ENCODE measurements at places on chromosomes 16 and 17.
A peak's percentile ranks its signal among the peaks of the same experiment; 100 is the strongest.

- no peaks in the 10 kb centered on the region for H3K27me3 ChIP-seq
- no peak for DNase-seq
- peaks cover 49% of the 10 kb centered on the region for H3K4me1 ChIP-seq
Observed at GRCh38 chr17:32912218-32912897, 15.6 kb upstream of the TMEM98 start.

GRCh38 chr17:17750881-17751280, 69.6 kb downstream of the RAI1 start:
- DNase-seq, result peak; percentile 33
- H3K36me3 ChIP-seq, result no peaks in the 10 kb centered on the region
- H3K27me3 ChIP-seq, result no peaks in the 10 kb centered on the region
- peaks cover 31% of the 10 kb centered on the region for H3K4me1 ChIP-seq

DNA sequence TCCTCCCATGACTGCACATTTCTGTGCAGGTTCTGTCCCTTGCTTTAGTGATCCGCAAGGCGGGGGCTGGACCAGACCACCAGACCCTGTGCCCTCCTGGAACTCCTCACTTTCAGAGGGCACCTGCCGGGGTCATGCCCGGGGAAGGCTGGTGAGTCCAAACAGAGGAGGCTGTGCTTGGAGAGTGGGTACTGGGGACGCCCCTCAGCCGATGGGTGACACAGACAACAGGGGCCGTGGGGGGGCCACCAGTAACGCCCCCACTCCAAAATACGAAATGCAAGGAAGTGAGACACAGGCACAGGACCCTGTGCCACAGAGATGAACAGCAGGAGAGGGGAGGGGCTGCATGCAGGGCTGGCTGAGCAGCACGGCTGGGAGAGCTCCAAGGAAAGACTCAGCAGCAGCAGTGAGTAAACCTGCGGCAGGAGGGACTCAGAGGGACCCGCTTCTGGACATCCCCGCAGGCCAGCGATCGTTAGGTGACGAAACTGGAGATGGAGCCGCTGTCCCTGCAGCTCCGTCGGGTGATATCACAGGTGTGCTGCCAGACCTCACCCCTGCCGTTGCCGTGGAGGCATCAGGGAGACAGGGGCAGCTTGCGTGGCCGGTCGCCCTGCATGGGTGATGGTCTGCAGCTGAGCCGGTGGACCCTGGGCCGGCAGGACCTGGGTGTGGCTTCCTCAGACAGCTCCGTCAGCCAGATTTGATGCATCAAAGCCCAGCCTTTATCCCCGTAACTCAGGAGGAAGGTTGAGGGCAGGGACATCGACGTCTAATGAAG, 71.2 kb upstream of the GNG13 start:
- H3K4me3 ChIP-seq, result no peak overlapping the region
- H3K27ac ChIP-seq, result no peak overlapping the region
- H3K36me3 ChIP-seq, result no peaks in the 10 kb centered on the region
- H3K4me1 ChIP-seq, result no peaks in the 10 kb centered on the region

DNA sequence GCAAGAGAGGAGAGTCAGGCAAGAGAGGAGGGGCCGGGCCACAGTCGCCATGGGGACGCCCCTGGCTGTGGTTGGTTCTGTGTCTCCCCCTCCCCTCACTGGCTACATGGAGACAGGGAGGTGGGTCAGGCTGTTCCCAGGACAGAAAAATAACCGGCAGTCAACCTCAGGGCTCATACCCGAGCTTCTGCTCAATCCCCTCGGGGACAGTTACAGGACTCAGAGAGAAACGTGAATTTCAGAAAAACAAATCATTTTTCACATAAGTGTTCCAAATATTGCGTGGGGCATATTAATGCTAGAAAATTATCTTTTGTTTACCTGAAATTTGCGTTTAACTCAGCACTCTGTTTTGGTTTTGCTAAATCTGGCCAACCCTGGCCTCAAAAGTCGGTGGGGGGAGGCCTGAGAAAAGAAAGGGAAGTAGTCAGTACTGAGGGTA, 22.2 kb upstream of the CPSF4L start:
- no peak for DNase-seq
- H3K27ac ChIP-seq, result no peak overlapping the region
- H3K27me3 ChIP-seq, result no peaks in the 10 kb centered on the region
- no peaks in the 10 kb centered on the region for H3K4me1 ChIP-seq

- peaks cover 59% of the 10 kb centered on the region for H3K36me3 ChIP-seq
- H3K27ac ChIP-seq, result peak overlapping the region; percentile 84
- no peak overlapping the region for H3K4me3 ChIP-seq
- no peaks in the 10 kb centered on the region for H3K27me3 ChIP-seq
Observed at GRCh38 chr17:2064520-2064971, 9.6 kb downstream of the HIC1 start.

DNA sequence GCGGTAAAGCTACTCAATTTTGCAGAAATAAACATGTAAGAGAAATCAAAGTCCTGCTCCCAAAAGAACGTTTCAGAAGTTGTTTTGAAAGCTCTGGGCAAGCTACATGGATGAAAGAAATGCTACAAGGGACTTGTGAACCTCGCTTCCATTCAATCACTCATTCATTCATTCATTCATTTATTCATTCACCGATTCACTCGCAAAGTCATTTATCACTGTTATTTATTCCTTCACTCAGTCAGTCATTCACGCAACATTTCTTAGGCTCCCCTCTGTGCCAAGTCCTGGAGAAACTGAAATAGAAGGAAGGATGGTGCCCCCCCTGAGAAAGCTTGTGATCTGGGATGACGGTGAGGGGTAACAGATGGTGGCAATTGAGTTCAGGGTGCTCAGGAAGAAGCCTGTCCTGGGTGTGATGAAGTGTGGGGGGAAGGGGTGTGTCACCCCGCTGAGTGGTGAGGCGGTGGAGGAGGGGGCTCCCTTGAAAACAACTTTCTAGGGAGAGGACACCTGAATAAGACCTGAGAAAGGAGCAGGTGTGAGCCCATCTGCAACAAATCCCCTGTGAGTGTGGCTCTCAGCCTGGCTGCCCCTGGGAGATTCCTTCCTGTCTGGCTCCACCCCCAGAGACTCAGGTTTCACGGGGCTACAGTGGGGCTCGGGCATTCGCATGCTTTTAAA, 36.3 kb upstream of the PRSS54 start:
- peaks cover 7% of the 10 kb centered on the region for H3K27me3 ChIP-seq
- H3K4me1 ChIP-seq, result no peaks in the 10 kb centered on the region
- H3K27ac ChIP-seq, result no peak overlapping the region
- no peak overlapping the region for H3K4me3 ChIP-seq

GRCh38 chr17:57553991-57554825, 190.9 kb downstream of the CCDC182 start:
- no peak overlapping the region for H3K27ac ChIP-seq
- no peak overlapping the region for H3K4me3 ChIP-seq
- DNase-seq, result no peak
- H3K4me1 ChIP-seq, result no peaks in the 10 kb centered on the region
- H3K36me3 ChIP-seq, result no peaks in the 10 kb centered on the region
- no peaks in the 10 kb centered on the region for H3K27me3 ChIP-seq

DNA sequence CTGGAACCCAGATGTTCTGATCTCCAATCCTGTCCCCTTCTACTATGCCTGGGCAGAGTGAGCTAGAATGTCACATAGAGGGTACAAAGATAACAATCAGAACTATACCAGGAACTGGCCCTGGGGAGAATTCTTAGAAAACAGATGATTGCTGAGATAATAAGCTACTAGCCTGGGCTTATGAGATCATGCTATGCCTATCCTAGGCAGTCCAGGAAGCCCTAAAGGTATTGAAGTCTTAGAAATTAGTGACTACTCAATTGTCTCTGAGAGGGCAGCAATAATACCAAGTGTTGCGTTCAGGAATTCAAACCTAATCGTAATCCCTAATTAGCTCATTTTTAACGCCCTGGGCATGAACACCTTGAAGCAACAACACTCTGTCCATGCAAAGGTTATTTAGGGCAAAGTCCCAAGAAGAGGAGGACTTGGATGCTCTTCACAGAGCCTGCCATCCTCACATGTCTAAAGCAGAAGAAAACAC, 77.1 kb downstream of the MMD start:
- peaks cover 69% of the 10 kb centered on the region for H3K4me1 ChIP-seq
- H3K27ac ChIP-seq, result peak overlapping the region; percentile 88
- H3K36me3 ChIP-seq, result peaks cover 23% of the 10 kb centered on the region
- H3K4me3 ChIP-seq, result peak overlapping the region; percentile 69

GRCh38 chr16:77430787-77431585, 3.8 kb downstream of the ADAMTS18 start:
- DNase-seq, result no peak
- H3K36me3 ChIP-seq, result no peaks in the 10 kb centered on the region
- peaks cover 35% of the 10 kb centered on the region for H3K27me3 ChIP-seq
- no peak overlapping the region for H3K4me3 ChIP-seq
- no peak overlapping the region for H3K27ac ChIP-seq

DNA sequence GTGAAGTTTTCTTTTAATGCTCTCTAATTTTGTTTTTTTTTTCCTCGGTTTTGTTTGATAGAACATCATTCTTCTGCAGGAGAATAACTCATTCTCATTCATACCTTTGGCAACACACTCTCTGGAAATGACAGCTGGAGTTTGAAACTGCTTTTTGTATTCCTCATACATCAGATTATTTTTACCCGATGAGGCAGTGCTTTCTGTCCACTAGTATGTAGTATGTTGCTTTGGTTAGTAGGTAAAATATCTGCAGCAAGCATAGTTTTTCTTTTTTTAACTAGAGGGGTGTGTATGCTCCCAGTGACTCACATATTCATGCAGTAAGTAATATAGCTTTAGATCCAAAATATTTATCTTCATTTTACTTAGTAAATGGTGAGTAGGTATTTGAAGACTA, 6.4 kb downstream of the PRKCA start:
- H3K36me3 ChIP-seq, result peaks cover 63% of the 10 kb centered on the region
- H3K4me1 ChIP-seq, result peaks cover 78% of the 10 kb centered on the region
- no peak for DNase-seq
- H3K4me3 ChIP-seq, result peak overlapping the region; percentile 71
- H3K27ac ChIP-seq, result peak overlapping the region; percentile 21
- H3K27me3 ChIP-seq, result no peaks in the 10 kb centered on the region

- no peaks in the 10 kb centered on the region for H3K36me3 ChIP-seq
- H3K27me3 ChIP-seq, result no peaks in the 10 kb centered on the region
- no peak overlapping the region for H3K27ac ChIP-seq
- no peak for DNase-seq
- no peaks in the 10 kb centered on the region for H3K4me1 ChIP-seq
Observed at GRCh38 chr17:63511331-63511730, 11.8 kb upstream of the KCNH6 start.

GRCh38 chr16:70418274-70418992, 20.5 kb downstream of the ST3GAL2 start:
- DNase-seq, result no peak
- peak overlapping the region; percentile 32 for H3K4me3 ChIP-seq
- H3K4me1 ChIP-seq, result peaks cover 26% of the 10 kb centered on the region

DNA sequence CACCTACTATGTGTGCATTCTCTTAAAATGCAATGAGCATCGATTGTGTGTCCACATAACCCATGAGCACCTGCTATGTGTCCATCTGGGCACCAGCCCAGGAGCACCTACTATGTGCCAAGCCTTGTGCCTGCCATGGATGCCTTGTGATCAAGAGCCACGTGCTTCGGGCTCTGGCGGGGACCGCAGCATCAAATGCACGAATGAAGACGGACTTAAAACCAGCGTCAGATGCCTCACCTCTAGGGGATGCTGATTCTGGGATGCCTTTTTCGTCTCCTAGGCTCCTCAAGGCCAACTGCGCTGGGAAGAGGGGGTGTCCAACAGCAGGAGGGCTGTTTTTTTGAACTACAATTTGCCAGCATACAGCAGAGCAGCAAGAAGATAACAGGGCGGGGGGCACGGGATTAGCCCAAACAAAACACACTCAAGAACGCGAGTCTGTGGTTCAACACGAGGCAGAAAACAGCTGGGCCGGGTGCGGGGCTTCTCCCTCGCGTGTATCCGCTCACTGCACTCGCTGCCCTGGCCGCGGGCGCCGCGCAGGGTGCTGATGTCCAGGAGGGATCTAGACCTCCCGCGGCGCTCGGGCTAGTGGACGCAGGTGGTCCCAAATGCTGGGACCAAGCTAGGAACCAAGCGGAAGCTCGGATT, 1.2 kb upstream of the GLIS2 start:
- no peak for DNase-seq
- H3K27me3 ChIP-seq, result peaks cover 22% of the 10 kb centered on the region
- H3K36me3 ChIP-seq, result peaks cover 2% of the 10 kb centered on the region
- peak overlapping the region; percentile 88 for H3K27ac ChIP-seq

GRCh38 chr17:39261286-39261685, 35.5 kb upstream of the STAC2 start:
- no peaks in the 10 kb centered on the region for H3K27me3 ChIP-seq
- H3K4me3 ChIP-seq, result no peak overlapping the region
- no peak for DNase-seq
- no peaks in the 10 kb centered on the region for H3K4me1 ChIP-seq

- H3K4me1 ChIP-seq, result peaks cover 6% of the 10 kb centered on the region
- H3K4me3 ChIP-seq, result no peak overlapping the region
- H3K27ac ChIP-seq, result no peak overlapping the region
- no peaks in the 10 kb centered on the region for H3K36me3 ChIP-seq
- DNase-seq, result no peak
Observed at GRCh38 chr17:59287452-59287851, 44.0 kb upstream of the YPEL2 start.

DNA sequence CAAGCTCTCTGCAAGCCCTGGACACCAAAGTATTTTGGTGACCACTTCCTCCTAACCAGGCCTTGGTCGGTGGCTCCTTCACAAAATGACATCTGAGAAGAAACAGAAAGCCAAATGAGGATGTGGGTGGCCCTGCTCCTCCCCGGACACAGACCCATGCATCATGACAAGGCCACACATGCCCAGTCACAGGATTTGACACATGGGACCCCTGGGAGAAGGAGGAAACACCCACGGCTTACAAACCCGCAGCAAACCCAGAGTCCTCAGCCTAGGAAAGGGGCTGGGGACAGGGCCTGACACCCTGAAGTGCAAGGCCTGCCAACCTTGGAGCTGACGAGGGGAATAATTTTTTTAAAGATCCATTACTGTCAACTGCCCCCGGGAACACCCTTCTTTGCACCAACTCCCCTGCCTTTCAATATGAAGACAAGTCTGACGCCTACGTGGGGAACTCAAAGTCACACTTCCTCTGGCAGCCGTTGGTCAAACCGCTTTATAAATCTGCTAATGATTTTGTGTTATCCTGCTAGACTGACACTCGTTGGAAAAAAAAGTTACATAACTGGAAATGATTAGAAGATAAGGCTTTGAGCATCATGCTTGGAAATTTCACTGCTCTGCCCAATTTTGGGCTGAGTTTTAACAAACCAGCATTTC, 41.3 kb downstream of the GAS7 start:
- no peaks in the 10 kb centered on the region for H3K4me1 ChIP-seq
- H3K27ac ChIP-seq, result no peak overlapping the region
- no peak for DNase-seq
- no peaks in the 10 kb centered on the region for H3K36me3 ChIP-seq
- H3K27me3 ChIP-seq, result peaks cover 17% of the 10 kb centered on the region
- H3K4me3 ChIP-seq, result no peak overlapping the region

DNA sequence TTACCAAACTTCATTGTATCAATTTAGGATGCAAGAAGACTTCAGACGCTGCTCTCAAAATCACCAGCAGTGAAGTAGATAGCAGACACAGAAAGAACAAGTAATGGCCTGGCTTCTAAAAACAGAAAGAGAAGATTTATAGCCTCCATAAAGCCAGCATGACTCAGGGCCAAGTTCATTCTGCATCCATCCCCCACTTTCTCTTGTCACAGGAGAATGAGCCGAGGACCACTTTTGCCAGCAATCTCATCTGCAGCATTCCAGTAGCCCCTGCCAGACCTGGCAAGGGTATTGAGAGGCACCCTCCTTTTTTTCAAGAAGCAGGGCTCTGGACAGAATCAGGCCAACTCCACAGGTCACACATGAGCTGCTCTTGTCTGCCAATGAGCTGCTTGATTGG, 355.4 kb upstream of the SOX9 start:
- H3K27ac ChIP-seq, result no peak overlapping the region
- H3K36me3 ChIP-seq, result no peaks in the 10 kb centered on the region
- H3K4me3 ChIP-seq, result no peak overlapping the region
- H3K27me3 ChIP-seq, result no peaks in the 10 kb centered on the region

All from T-helper 2 cell treated with Interferon-gamma antibody and Interleukin-4, amounts not matched to agents 5 μg/mL and 100 μg/mL, for 36 hours (primary cell).